ENCODE measurements at places on chromosomes 13 and 19.
A peak's percentile ranks its signal among the peaks of the same experiment; 100 is the strongest.

GRCh38 chr13:34066344-34066743 is 248.4 kb downstream of the RFC3 start:
- DNase-seq = no peak

DNA sequence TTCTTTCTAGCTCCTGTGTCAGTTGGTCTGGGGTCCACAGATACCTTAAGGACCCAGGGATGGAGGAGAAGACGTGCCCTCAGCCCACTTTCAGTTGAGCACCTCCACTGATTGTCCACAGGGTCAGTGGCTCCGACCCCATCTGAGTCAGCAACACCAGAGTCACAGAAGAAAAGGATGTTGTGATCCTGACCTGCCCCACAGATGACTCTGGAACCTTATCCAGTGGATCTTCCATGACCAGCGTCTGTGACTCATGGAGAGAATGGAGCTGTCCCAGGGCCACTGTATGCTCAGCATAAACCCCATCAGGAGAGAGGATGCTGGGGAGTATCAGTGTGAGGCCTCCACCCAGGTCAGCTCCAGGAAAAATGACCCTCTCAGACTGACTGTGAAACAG is 22.0 kb downstream of the CEACAM4 start:
- no peak for DNase-seq

- no peak for DNase-seq
These were observed 487.8 kb downstream of the DACH1 start for GRCh38 chr13:71378961-71379905.

- no peak for DNase-seq
These were observed 121.2 kb downstream of the PCCA start for GRCh38 chr13:100209857-100210825.

DNA sequence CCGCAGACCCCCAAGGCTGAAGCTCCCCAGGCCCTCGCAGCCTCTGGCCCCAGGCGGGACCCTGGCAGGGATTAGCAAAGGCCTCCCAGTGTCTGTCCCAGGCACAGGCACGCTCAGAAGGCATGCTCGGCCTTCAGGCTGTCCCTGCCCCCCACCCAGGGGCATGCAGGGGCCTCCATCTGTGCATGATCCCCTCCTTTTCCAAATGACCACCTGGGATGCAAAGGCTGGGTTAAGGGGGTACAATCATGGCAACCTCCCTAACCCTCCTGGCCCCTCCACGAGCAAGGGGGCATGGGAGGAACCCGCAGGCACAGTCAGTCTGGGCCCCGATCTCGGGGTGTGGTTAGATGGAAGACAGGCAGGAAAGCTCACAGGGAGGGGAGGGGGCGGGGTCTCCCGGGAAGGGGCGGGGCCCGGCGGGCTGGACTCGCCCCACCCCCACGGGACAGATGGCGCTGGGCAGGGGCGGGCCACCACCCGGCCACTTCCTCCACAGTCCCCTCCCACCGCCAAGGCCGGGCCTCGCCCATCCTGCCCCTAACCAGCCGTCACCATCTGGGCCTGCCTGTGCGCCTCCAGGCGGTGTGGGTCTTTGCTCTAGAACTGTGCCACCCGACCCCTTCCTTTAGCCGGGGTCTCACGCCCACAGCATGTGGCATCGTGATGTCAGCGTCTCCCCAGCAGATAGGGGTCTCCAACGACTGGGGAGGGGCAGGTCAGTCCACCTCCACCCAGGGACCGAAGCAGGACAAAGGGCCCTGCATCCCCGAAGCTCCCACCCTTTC is 7.0 kb upstream of the REXO1 start:
- peak; percentile 62 for DNase-seq

GRCh38 chr13:59061621-59062020 is 1102.1 kb downstream of the DIAPH3 start:
- DNase-seq = no peak

GRCh38 chr13:50644081-50644871 is 199.2 kb downstream of the DLEU7 start:
- DNase-seq = no peak

GRCh38 chr13:25192936-25193335 is 20.8 kb upstream of the AMER2 start:
- DNase-seq = no peak

- no peak for DNase-seq
These were observed 92.9 kb upstream of the UBL3 start for GRCh38 chr13:29943273-29943672.

DNA sequence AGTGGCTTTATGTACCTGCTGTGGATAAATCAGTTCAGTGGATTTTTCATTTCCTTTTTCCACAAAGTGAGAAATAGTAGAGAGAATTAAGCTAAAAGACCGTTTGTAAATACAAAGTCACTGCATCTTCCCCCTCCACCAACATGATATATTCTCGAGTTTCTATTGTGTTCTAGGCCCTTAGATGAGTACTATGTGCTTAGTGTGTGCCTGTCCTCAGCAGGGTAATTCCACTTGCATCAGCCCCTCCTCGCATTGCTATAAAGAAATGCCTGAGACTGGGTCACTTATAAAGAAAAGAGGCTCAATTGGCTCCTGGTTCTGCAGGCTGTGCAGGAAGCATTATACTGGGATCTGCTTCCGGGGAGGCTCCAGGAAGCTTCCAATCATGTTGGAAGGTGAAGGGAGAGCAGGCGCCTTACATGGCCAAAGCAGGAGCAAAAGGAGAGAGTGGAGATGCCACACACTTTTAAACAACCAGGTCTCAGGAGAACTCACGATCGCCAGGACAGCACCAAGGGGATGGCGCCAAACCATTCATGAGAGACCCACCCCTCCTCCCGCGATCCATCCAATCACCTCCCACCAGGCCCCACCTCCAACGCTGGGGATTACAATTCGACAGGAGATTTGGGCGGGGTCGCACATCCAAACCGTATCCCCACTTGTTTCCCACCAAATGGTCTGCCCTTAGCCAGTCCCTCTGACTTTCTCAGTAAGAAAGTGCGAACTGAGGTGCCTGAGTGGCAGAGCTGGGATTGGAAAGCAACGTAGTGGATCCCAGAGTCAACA is 102.3 kb upstream of the ABCC4 start:
- DNase-seq = no peak

DNA sequence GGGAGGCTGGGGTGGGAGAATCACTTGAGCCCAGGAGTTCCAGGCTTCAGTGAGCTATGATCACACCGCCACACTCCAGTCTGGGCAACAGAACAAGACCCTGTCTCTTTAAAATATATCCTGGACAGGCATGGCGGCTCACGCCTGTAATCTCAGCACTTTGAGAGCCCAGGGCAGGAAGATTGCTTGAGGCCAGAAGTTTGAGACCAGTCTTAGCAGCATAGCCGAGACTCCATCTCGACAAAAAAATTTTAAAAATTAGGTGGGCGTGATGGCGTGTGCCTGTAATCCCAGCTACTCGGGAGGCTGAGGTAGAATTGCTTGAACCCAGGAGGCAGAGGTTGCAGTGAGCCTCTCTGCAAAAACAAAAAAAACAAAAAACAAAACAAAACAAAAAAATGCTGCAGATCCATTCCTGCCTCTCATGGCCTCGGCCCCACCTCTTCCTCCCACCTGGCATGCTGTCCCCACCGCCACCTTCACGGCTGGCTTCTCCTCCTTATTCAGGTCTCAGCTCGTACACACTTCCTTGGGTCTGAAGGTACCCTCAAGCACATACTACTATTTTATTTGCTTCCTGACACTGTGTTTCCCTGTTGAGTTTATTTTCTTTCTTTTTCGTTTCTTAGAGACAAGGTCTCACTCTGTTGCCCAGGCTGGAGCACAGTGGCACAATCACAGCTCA is 5.3 kb downstream of the RFX1 start:
- no peak for DNase-seq

DNA sequence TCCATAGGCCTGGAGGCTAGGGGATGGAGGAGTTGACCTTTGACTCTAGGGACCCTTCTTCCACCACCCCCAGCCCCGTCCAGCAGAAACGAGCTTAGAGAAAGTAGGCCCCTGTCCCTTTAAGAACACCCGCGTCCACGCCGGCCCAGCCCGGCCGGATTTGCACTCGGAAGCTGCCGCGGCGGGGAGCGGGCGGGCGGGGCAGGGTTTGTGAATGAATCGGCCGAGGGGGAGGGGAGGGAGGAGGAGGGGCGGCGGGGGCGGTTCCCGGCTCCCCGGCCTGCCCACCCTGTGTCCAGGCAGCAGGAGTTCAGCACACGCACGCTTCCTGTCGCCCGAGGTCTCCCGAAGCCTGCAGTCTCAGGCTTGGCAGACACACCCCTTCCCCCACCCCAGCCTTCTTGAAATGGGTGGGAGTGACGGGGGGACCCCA is 1.5 kb downstream of the UNC13A start:
- no peak for DNase-seq

DNA sequence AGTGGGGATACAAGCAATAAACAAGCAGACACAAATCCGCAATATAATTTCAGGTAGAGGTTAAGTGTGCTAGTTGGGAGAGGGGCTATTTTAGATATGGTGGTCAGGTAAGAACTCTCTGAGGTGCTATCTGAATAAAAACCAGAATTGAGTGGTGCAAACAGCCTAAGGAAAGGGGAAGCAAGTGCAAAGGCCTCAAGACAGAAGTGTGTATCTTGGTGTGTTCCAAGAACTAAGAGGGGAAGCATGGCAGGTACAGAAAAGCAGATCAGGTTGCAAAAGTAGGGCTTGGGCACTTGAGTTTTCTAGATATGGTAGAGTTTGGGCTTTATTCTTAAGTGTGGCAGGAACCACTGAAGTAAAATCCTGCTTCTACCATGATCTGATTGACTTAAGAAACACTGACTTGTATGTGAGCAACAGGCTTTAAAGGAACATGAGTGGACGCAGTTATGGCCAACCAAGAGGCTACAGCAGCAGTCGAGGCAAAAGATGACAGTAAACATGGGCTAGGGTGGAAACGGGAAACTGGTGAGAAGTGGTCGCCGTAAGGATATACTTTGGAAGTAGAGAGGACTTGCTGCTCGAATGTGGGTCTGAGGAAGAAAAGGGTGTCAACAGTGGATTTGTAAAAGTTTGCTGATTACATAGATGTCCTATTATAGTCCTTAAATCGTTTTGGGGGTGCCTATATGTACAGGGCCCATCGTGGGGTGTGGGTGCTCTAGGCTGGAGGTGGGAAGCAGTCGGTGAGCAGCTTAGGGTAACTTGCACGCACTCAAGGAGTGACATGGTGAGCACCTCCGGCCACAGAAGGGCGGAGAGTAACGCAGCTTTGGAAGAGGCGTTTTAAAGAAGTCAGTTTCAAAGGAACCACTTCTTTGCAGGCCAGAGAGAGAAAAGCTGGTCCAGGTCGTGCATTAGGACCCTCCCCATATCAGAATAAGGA is 677 bp downstream of the TGDS start:
- DNase-seq = no peak

GRCh38 chr13:25466880-25467279 is 95.1 kb downstream of the ATP8A2 start:
- no peak for DNase-seq

GRCh38 chr13:72757792-72758535 is 23.7 kb downstream of the DIS3 start:
- no peak for DNase-seq

- peak; percentile 71 for DNase-seq
These were observed 8.0 kb downstream of the ATP4A start for GRCh38 chr19:35555301-35556005.

GRCh38 chr13:94028650-94029049 is 450.8 kb downstream of the DCT start:
- no peak for DNase-seq

DNA sequence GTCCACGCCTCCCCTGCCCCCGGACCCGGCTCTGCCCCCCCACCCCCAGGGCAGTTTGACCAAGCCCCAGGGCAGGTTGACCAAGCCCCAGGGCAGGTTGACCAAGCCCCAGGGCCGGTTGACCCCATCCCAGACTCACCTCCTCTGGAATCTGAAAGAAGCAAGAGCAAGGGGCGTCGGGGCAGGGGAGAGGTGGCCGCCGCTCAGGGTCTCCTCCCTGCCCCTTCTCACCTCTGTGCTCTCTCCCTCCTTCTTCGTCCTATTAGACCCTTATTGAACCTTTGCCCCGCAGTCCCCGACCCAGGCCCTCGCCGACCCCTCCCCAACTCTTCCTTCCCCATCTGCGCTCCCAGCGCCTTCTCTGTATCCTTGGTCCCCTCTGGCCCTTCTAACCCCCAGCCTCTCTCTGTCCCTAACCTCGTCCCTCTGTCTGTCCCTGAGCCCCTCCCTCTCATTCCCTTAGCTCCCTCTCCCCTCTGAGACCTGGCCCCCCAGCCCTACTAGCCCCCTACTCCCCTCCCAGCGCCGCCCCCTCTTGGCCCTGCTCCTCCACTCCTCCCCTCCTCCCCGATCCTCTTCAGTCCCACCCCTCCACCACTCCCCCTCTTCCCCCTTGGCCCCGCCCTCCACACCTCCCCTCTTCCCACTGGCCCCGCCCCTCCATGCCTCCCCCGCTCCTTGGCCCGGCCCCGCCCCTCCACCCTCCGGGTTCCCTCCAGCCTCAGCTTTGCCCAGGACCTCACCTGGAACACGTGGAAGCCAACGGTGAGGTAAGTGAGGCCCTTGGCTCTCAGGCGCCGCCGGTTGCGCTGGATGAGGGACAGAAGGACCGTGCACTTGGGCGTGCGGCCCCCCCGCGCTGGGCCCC is 7.6 kb downstream of the CAPN12 start:
- peak; percentile 80 for DNase-seq

DNA sequence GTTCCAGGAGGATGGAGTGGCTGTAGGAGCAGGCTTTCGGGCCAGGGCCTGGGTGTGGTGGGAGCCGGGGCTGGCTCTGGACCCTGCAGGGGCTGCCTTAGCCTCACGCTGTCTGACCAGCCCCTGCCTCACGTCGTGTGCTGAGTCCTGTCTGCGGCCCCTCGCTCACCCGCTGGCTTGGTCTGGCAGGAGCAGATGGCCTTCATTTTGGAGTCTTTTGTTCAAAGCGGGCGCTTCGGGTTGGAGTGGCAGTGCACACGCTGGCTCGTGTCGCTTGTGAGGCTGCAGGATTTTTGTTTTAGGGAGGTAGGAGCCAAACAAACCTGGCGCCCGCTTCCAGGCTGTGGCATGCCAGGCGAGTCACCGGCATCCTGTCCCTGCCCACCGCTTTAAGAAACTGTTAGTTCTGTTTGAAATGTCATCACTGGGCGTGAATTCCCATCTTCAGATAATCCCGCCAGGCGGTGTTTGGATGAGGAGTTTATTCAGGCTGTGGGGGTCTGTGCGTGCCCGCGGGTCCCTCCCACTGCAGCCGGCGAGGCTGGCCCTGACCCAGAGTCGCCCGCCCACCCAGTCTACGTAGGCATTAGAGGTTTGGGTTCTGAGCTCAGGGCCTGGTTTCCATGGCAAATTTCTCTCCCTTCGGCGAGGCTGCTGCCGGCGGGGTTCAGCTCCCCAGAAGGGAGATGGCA is 89.8 kb downstream of the KDM4B start:
- no peak for DNase-seq

DNA sequence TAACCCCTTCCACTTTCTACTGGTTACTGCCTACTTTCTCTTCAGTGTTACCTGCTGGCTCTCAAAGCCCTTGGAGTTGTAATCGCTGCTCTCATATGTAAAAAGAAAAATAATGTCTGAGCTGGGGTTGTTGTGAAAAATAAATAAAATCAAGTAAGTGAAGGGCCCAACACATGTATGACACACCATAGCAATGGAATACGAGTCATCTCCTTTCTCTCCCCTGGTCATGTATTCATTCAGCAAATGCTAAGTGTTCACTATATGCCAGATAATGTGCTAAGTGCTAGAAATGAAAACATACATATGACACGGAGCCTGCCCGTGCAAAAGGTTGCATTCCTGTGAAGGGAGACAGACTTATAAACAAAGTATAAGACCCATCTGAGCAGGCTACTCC is 535.0 kb downstream of the RFC3 start:
- DNase-seq = no peak

GRCh38 chr19:6668691-6669090 is 1.3 kb downstream of the TNFSF14 start:
- DNase-seq = no peak

GRCh38 chr13:112859128-112859816 is 109.7 kb upstream of the MCF2L start:
- DNase-seq = no peak

All from Calu3 (cell line).